RWPE2 (cell line): ENCODE measurements at places on chromosomes 6 and 20.

GRCh38 chr6:30884521-30885480, 482 bp downstream of the DDR1 start:
- DNase-seq, result no peak

- no peak for DNase-seq
Measured at GRCh38 chr6:50330347-50330746, 280.6 kb upstream of the DEFB112 start.

DNA sequence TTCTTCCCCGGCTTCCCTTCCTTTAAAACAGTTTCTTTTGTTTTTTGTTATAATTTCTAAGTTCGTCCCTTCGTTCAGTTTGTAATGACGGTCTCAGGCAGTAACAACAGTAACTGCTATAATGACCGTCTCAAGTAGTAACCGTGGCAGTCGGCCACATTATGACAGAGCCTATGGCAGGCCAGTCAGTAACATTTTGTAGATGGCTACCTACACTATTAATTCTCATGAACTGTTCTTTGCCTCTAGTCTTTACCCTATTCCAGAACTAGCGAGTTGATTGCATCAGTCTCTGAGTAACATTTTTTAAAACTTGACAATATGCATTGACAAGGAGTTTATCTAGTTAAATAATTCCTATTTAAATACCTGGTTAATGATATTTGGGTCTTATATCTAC, 43.0 kb upstream of the ADGRG6 start:
- no peak for DNase-seq

GRCh38 chr6:105459049-105459448, 56.2 kb upstream of the PREP start:
- DNase-seq, result no peak

DNA sequence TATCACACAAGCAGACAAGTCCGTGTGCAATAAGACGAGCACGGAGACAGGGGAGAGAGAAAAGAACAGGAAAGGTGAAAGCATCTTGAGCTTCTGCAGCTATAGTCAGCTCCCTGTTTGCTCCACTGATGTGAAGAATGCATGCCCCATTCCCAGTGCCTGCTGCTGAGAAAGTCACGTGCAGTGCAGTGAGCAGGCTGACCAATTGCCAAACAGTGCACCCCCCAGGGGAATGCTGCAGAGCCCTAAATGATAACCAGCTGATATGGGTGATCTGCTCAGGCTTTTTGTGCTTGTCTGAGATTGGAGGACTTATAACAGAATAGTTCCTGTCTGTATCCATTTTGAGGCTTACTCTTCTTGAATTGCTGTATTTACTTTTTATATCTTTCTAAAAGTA, 121.5 kb downstream of the PACRG start:
- no peak for DNase-seq

- DNase-seq, result no peak
Measured at GRCh38 chr6:148265054-148265453, 77.6 kb upstream of the SASH1 start.
